ENCODE measurements at places on chromosomes 1 and 21.

GRCh38 chr1:157199421-157199755 lies 61.2 kb upstream of the ETV3 start:
- no peak for DNase-seq

GRCh38 chr1:155454096-155454495 lies 108.5 kb downstream of the ASH1L start:
- no peak for DNase-seq

DNA sequence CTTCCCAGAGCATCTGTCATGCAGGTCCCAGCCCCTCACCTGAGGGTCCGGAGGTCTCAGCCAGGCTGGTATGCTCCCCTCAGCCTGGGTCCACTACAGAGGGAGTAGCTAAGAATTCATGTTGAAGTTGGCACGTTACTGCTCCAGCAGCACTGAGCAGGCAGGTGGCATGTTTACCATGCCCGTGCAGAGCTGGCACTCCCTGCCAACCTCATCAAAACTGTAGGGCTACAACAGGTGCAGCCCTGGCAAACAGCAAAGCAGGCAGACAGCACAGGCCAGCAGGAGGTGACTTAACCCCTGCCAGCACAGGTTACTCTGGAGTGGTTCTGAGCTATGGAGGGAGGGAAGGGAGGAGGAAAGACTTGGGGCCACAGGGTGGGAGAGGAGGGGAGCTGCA lies 46.4 kb downstream of the NUAK2 start:
- DNase-seq: no peak

GRCh38 chr1:163165119-163165518 lies 37.6 kb downstream of the RGS5 start:
- DNase-seq: no peak
